MM.1S (cell line): ENCODE measurements at places on chromosomes 7 and 10.

DNA sequence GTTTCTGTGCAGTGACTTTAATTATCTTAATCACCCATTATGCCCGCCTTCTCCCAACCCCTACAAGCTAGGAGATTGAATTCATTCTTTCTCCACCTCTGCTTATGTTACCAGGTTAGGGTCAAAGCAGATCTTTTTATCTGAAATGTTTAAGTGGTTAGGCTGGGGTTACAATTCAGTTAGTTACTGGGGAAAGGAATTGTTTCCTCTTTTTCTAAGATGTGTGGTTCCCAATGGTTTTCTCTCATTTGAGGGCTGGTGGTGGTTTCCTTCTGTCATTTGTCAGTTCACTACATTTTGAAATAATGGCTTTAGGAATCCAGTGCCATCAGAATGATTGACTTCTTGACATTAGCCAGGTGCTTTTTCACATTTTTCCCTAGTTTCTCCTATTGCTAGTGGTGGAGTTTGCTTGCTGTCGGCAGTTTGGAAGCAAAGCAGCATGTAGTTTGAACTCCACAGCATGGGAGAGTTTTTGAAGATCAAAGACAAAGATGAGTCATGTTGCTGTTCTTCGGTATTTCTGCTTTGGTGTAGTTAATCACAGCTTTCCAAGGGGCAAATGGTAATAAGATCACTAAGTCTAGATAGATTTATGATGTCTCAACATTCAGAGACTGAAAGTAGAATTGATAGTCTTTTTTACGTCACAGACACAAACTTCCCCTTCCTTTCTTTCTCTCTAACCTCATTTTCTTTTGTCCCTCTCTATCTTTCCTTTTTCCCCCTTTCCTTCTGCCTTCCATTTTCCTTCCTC, 168.2 kb downstream of the SND1 start:
- DNase-seq: no peak

DNA sequence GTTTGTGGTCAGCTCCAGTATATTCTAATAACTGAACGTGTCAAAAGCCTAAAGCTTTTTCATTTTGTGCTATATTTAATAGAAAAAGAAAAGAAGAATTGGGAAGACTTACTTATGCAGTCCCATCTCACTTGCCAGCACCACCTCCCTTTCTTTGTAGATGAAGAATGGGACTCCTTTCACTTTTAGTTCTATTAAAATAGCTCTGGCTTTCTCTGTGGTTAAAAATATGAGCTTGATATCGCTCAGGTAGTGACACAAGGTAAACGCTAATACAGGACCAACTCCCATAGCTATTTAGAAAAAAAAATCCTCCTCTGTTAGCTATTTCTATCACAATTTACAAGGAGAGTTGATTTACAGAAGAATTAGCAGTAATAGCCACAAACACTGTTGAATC, 176.8 kb downstream of the PDE1C start:
- no peak for DNase-seq

DNA sequence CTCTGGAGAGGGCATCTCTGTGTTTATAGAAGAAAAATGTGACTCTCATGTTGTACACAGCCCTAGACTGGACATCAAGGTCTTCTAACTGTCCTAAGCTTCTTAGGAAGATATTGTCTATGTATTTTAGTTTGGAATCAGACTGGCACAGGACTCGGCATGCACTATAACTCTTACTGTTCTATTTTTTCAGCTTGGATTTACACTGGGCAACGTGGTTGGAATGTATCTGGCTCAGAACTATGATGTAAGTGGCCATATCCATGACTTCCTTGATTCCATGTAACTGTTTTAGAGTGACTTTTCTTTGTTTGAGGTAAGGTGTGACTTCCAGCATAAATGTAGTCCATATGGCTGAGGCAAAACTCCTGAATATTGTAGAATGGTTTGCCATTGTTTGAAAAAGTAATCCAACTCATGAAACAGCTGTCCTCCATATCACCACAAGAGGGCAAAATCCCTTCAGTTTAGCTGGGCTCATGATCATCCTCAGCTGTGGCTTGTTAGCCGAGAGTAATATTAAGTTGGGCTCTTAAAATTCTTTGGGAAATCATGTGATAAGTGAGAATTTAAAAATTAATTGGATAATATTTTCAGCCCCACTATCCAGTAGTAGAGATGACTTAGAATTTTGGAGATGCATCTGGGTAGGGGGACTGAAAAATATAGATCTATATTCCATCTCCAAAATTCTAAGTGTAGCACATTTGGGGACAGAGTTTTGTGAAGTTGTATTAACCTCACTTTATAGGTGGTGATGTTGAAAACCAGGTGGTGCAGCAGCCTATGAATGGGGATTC, 10.4 kb downstream of the STMP1 start:
- peak; percentile 43 for DNase-seq

GRCh38 chr7:144842377-144842851, 6.6 kb upstream of the TPK1 start:
- DNase-seq: peak; percentile 27
